ENCODE measurements at places on chromosomes 11 and 22.
A peak's percentile ranks its signal among the peaks of the same experiment; 100 is the strongest.

- DNase-seq: no peak
Measured at GRCh38 chr22:19995611-19996339, 20.8 kb downstream of the ARVCF start.

GRCh38 chr22:43094551-43094950 lies 5.4 kb upstream of the TTLL1 start:
- DNase-seq: no peak

DNA sequence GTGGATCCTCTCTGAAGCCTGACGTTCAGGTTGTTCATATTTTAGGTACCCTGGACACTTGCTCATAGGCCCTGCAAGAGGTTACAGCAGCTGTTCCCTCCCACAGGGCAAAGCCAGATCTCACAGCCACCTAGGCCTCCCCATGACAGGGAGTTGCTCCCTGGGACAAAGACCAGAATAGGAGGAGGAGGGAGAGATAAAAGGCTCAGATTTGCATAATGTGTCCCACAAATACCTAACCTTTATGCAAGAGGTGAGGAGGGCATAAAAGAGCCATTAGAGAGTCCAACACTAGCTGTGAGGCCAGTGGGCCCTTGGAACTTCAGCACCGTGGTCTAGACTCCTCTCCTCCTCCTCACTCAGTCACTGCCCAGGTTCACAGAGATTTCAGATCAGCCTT lies 33.8 kb downstream of the ZNF280B start:
- DNase-seq: no peak

- DNase-seq: no peak
Measured at GRCh38 chr11:61477126-61477525, 31.4 kb upstream of the LRRC10B start.

- DNase-seq: no peak
Measured at GRCh38 chr11:17978553-17979287, 34.1 kb downstream of the SERGEF start.

DNA sequence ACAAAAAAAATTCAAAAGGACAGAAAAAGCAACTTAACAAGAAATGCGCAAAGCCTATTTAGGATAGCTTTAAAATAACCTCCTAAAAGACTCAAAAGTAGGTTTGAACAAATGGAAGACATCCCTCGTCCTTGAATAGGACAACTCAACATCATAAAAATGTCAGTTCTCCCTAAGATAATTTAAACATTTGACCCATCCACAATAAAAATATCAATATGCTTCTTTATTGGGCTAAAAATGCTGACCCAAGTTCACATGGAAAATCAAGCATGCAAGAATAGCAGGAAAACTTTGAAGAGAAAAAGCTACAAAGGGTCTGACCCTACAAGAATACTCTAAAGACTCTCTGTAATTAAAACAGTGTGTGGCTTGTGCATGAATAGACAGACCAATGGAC lies 12.1 kb upstream of the KCTD17 start:
- no peak for DNase-seq

- no peak for DNase-seq
Measured at GRCh38 chr11:12743834-12744449, 69.7 kb downstream of the TEAD1 start.

- DNase-seq: no peak
Measured at GRCh38 chr11:71425860-71426259, 22.3 kb downstream of the DHCR7 start.

DNA sequence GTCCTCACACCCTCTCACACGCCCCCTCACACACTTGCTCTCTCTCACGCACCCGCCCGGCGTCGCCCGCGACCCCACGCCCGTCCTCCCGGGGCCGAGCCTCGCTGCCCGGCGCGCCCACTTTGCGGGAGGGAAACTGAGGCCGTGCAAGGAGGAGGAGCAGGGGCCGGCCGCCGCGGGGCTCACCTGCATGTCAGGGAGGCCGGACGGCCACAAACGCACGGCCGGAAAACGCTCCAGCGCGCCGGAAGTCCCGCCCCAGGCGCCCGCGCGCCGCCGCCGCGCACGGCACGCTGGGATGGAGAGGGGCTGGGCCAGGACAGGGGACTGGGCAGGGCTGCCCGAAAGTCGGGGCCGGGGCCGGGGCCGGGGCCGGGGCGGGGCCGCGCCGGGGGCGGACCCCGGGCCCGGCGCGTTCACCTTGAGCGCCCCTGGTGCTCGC lies at the start of gene CHID1:
TSS of gene CHID1 (minus strand) at position 222 of the 442 bp plus-strand sequence. CDS start 5,994 bp downstream, outside the sequence.
- DNase-seq: peak; percentile 60

GRCh38 chr11:90803366-90803765 lies 580.5 kb upstream of the CHORDC1 start:
- no peak for DNase-seq

GRCh38 chr22:22074634-22075381 lies 92.2 kb upstream of the TOP3B start:
- DNase-seq: no peak

- DNase-seq: no peak
Measured at GRCh38 chr11:128022007-128022368, 565.4 kb downstream of the ETS1 start.

GRCh38 chr11:114058871-114059277 lies 637 bp upstream of the ZBTB16 start:
- DNase-seq: no peak

DNA sequence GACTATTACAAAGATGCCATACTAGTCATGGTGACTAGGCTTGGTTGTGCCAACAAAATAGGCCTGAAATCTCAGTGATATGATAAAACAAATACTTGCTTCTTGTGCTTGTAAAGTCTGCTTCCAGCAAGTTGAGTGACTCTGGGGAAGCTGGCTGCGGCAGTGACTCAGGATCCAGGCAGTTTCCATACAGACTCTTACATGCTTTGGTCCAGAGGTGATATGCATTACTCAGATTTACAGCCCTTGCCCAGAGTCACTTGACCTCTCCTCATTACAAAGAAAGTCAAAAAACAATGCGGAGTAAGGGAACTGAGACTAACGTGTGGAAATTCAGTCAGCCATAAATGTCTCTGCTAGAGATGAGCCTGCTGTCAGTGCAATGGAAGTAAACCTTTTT lies 387.5 kb downstream of the KCNA4 start:
- DNase-seq: no peak

DNA sequence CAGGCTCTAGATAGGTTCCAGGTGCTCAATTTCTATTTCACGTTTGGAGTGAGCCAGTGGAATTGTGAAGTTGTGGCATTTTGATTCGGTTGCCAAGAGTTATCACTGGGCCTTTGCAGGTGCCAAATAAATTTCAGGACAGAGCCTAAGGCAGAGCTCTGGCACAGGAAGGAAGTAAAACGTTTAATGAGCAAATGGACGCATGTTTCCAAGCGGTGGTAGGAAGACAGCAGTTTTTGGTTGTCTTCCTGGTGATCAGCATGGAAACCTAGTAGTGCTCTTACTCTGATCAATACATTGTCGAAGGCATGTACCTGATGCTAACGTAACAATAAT lies 452 bp downstream of the BIRC3 start:
- DNase-seq: no peak

DNA sequence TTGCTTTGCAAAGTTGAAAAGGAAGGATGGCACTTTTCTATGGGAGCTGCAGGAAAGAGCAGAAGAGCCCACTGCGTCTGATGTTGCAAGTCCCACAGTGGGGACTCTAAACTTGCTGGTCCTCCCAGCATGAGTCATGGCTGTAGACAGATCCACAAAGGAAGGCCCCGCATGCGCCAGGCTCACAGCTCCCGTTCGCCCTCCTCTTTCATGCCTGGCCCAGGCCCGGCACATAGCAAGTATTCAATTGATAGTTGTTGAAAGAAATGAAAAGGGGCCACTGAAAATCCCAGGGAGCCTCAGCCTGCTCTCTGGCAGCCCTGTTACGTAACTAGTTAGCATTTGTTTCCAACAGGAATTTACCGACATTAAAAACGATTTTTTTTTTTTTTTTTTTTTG lies 18.9 kb downstream of the AP1B1 start:
- no peak for DNase-seq

- DNase-seq: no peak
Measured at GRCh38 chr11:40722179-40722795, 737.2 kb downstream of the LRRC4C start.

- DNase-seq: no peak
Measured at GRCh38 chr11:134041349-134041748, 27.5 kb upstream of the JAM3 start.

DNA sequence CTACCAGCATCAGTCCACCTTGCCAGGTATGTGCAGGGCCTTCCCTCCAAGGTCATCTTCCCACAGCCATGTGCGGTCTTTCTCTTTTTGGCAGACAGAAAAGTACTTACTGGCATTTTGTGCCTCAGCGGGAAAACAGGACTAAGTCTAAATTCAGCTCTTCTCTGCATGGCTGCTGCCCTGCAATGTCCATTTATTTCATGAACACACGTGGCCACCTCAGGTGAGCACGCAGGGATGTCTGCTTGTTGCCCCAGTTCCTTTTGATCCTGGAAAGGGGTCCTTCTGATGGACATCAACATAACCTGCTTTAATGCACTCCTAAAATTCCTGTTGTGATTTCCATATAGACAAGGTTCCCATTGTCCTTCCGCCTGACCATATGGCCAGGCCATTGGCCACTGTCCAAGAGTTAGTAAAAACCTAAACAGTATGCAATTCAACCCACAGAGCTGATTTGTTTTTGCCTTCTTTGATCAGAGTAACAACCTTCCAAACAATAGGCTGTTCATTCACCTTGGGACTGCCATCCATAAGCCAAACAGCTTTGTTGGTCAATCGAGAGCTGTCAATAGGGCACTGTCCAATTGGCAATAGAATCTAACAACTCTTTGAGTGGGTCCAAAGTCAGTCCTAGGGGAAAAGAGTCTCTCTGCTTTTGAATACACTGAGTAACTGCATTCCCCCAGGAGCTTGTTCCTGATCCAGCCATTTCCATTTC lies 5.9 kb downstream of the TREH start:
- no peak for DNase-seq

GRCh38 chr11:130634961-130635473 lies 186.6 kb downstream of the ADAMTS15 start:
- no peak for DNase-seq

- no peak for DNase-seq
Measured at GRCh38 chr11:78354408-78355308, 63.0 kb downstream of the GAB2 start.

GRCh38 chr11:134150195-134150903 lies 73.4 kb downstream of the NCAPD3 start:
- DNase-seq: no peak

DNA sequence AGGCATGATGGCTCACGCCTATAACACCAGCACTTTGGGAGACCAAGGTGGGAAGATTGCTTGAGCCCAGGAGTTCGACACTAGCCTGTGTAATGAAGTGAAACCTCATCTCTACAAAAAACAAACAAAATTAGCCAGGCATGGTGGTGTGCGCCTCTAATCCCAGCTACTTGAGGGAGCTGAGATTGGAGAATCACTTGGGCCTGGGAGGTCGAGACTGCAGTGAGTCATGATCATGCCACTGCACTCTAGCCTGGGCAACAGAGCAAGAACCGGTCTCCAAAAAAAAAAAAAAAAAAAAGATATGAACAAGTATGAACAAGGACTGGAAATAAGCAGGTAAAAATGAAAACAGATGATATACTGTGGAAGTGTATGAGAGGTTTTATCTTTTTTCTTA lies 54.1 kb upstream of the SOX6 start:
- no peak for DNase-seq

GRCh38 chr22:47144076-47144765 lies 381.8 kb downstream of the TBC1D22A start:
- DNase-seq: no peak

DNA sequence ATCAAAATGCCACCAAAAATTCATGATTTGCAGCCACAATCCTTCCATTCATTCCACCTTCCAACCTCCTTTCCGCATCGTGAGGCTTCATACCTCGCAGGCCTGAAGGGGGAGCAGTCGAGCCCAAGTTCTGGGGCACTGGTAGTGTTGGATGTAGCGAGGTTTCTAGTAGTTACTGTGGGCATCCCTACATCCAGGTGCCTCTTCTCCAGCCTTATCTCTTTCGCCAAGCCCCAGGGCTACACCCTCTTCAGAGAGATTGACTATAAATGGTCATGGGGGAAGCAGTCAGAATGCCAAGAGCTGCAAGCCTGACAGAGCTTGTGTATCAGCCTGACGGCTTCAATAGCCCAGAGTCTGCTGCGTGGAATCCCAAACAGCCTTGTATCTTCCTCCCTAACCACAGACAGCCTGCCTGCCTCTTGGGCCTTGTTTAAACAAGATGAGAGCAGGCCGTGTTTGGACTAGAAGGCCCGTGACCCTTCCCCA lies 28.9 kb downstream of the CLMP start:
- DNase-seq: no peak

- DNase-seq: no peak
Measured at GRCh38 chr11:22244986-22245592, 52.2 kb downstream of the ANO5 start.

- no peak for DNase-seq
Measured at GRCh38 chr11:107591378-107592230, 657 bp downstream of the ELMOD1 start.

- DNase-seq: peak; percentile 21
Measured at GRCh38 chr11:3808861-3809623, 682 bp downstream of the PGAP2 start.

DNA sequence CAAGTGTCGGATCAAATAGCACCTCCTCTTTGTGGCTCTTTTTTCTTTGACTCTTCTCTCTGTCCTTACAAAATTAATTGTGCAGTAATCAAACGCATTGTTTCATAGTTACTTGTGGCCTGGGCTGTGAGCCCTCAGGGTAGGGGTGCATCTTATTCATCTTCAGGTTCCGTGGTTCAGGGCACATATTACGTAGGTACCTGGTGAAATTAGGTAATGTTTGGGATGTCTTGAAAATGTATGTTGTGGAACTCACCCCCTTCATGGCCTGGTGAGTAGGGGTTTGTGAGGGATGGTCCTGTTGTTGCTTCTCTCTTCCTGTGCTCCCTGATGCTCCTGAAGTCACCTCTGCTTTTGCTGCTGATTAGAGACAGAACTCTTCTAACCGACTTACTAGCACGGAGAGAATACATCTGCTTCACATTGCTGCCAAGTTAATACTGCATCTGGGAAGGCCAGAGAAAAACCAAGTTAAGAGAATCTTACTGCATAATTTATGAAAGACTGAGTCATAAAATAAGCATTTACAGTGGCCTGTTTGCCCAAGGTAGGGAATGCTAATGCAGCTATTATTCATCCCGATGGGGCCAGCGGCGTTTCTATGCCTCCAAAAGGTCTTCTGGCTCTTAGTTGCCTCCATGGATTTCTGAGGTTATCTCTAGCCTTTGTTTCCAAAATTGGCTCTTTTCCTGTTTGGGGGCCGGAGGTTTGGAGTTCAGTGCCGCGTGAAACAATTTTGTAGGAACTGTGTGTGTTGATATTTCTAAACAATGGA lies 66.9 kb downstream of the TBC1D22A start:
- no peak for DNase-seq

GRCh38 chr11:12090061-12090591 lies 20.3 kb upstream of the MICAL2 start:
- no peak for DNase-seq

Data from activated T-helper 1 cell treated with anti-CD3 and anti-CD28 coated beads, Interleukin-2, amount 50 U/mL, for 16 hours (primary cell).